ENCODE measurements at places on chromosomes 16 and 17.

DNA sequence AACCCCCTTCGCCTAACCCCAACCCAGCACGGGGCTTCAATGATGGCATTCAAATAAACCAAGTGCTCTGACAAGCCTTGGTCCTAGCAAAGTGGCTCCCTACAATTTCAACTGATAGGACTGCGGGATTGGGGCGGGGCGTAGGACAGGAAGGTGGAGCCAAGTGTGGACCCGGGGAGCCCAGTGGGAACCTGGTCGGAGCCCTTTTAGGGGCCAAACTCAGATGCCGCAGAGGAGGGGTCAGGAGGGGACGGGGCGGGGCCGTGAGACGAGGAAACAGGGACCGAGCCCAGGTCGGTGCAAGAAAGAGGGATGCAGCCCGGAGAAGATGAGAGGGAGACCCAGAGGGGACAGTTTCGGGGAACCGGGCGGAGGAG lies 13.2 kb upstream of the CDIPT start:
- DNase-seq = no peak

DNA sequence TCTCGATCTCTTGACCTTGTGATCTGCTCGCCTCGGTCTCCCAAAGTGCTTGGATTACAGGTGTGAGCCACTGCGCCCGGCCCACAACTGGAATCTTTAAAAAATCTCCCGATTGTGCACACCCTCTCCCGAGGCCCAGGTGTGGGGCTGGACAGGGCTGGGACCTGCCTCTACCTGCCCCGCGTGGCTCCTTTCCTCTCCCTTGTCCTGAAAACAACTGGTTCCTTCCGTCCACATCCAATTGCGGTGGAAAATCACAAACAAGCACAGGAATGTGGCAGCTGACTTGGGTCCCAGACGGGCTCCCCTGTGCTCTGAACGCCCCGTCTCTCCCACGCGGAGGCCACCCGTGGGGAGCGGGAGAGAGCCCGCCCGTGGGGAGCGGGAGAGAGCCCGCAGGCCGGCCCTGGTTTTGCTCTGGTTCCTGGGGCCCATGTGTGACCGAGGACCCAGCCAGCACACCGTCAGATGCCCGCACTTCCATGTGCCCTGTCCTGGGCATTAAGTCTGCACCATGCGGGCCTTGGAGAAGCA lies 3.0 kb upstream of the TMEM204 start:
- DNase-seq = no peak

GRCh38 chr17:73956595-73957465 lies 246.6 kb upstream of the RPL38 start:
- DNase-seq = peak; percentile 48

DNA sequence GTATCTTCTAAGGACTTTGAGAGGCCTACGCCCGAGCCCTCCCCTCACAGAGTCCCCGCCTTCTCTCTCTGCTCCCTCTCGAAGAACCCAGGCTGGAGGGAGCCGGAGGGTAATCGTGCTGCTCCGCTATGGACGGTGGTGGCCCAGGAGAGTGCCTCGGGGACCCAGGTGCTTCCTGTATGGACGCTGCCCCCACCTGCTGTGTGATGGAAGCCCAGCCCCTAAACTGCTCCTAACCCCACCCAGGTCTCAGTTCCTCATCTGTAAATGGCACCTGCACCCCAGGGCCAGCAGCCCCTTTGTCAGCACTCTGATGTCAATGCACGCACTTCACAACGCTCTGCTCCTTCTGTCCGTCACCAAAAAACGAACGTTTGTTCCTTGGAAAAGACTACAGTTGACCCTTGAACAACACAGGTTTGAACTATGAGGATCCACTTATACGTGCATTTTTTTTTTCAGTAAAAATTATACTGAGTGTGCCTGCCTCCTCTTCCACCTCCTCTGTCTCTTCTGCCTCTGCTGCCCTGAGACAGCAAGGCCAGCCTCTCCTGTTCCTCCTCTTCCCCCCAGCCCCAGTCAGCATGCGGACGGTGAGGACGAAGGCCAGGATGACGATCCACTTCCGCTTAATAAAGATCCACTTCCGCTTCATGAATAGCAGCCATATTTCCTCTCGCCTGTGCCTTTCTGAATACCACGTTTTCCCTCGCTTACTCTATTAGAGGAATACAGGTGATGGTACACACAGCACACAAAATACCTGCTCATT lies 118.3 kb downstream of the BANP start:
- no peak for DNase-seq

- DNase-seq = no peak
These were observed 356.2 kb downstream of the SEC14L1 start for GRCh38 chr17:77496831-77497577.

DNA sequence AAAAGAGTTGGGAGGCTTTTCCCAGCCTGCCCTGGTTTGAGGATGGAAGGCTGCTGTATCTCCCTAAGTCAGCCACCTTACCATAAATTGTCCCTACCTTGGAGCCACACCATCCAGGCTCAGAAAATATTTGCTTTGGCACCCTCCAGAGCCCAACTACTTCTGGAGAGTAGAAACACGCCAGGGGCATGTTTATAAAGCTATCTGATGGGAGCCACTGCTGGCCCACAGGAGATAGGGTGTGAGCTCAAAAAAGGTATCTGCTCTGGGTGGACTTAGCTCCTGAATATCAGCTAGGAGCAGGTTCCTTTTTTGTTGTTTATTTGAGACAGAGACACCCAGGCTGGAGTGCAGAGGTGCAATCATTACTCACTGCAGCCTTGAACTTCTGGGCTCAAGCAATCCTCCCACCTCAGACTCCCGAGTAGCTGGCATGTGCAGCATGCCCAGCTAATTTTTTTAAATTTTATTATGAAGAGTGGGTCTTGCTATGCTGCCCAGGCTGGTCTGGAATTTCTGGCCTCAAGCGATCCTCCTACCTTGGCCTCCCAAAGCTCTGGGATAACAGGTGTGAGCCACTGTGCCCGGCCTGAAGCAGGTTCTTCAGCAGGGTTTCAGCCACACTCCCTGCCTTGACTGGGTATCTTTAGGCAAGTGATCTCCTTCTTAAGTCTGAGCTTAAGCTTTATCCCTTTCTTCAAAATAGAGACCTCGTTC lies 147.1 kb downstream of the SALL1 start:
- no peak for DNase-seq

- peak; percentile 79 for DNase-seq
These were observed 115.8 kb downstream of the NPIPB11 start for GRCh38 chr16:29290631-29291247.

DNA sequence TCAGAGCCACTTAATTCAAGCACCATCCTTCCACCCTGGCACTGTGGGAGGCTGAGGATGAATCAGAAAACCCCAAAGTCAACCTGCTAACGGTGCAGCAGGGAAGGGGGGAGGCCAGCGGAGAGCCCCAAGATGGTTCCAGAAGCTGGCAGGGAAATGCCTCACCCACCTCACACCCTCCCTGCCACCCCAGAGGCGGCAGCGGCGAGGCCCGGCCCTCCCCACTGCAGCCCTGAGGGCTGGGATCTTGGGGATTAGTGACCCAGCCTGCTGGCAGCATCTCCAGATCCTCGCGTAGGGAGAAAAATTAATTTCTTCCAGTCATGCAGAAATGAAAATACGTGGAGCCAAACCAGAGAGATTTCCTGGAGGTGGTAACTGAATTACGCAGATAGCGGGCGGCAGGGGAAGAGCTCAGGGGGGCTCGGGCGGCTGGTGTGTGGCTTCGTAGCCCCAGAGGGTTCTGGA lies 38.2 kb downstream of the CBFA2T3 start:
- DNase-seq = no peak

GRCh38 chr17:64707050-64707591 lies 45.0 kb upstream of the SMURF2 start:
- DNase-seq = no peak

- no peak for DNase-seq
These were observed 48.1 kb downstream of the ZNF778 start for GRCh38 chr16:89265647-89266046.

- DNase-seq = peak; percentile 39
These were observed 354 bp upstream of the ESRP2 start for GRCh38 chr16:68236137-68236825.

DNA sequence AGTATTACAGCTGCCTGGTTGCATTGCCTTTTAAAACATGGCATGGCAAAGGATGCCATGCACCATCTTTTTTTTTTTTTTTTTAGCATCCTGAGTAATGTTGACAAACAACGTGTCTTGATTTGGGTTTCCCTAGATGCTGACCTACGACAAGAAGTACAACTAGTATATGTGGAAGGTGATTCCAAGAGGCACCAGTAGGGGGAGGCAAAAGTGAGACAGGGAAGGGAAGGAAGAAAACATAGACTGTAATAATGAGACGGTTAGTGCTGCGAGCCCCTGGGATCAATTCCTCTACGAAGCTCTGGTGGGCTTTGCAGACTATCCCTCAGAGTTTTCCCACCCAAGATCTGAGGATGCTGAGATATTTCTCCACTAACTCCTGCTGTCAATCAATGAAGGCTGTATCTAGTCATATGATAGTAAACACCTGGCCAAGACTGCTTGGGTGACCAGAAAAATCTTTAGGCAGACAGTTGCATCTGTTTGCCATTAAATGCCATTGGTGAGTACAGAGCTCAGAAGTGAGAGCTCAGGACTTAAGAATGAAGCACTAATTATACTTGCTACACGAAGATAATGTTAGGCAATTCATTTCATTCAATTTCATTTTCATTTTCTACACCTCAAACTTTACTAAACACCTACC lies 458.6 kb upstream of the GOT2 start:
- DNase-seq = peak; percentile 15

GRCh38 chr17:39400547-39401411 lies 647 bp downstream of the FBXL20 start:
- no peak for DNase-seq

DNA sequence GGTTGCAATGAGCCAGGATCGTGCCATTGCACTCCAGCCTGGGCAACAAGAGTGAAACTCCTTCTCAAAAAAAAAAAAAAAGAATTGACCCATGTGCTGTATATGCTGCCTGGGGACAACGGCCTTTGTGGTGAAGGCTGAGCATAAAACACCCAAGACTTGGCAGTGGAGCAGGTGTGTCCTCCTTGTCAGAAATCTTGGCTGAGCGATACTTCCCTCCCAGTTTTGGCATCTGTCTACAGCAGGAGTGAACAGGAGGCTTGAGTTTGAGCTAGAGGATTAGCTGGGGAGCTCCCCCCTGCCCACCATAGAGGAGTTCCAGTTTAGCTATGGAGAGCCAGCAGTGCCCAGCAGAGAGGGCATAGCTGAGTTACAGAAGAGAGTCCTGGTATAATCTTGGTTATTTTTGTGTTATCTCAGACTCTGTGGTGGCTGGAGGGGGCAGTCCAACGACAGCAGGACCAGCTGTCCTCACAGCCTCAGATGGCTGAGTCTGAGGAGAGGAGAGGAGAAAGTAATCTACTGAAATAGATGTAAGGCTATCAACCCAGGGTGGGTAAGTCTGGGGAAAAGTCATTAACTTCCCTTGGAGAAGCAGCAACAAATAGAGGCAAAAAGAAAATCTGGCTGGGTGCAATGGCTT lies 18.4 kb downstream of the SP2 start:
- no peak for DNase-seq

GRCh38 chr16:85428168-85428898 lies 184.8 kb upstream of the GSE1 start:
- DNase-seq = peak; percentile 61

DNA sequence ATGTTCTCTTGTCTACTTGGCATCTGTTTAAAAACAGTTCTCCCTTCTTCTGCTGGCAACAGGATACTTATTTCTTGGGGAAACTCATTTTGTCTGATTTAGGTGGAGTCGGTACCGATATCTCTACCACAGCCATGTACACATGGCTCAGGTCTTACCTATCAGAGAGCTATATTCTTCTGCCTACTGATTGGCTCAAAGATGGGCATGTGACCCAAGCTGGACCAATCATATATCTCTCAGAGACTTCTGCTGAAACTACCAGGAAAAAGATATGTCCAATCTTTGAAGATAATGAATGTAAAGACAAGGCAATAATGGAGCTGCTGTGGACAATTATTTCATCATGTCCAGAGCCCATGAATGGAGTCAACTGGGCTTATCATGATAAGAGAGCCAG lies 21.6 kb upstream of the SHISA9 start:
- no peak for DNase-seq

GRCh38 chr17:1511290-1511689 lies 5.1 kb downstream of the INPP5K start:
- no peak for DNase-seq

- no peak for DNase-seq
These were observed 130.6 kb downstream of the MGAT5B start for GRCh38 chr17:76998839-76999238.

DNA sequence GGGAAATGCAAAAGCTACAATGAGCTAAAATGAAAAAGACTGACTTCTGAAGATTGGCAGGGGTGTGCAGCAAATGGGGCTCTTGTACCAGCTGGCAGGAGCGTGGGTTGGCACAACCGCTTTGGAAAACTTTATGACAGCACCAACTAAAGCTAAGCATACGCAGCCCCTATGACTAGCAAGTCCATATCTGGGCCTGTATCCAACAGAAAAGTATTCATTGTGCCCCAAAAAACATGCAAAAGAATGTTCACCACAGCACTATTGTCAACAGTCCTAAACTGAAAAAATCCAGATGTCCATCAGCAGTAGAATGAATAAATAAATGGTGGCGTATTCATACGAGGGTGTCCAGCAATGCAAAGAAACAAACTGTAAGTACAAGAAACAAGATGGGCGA lies 22.6 kb upstream of the ITGA3 start:
- DNase-seq = no peak

DNA sequence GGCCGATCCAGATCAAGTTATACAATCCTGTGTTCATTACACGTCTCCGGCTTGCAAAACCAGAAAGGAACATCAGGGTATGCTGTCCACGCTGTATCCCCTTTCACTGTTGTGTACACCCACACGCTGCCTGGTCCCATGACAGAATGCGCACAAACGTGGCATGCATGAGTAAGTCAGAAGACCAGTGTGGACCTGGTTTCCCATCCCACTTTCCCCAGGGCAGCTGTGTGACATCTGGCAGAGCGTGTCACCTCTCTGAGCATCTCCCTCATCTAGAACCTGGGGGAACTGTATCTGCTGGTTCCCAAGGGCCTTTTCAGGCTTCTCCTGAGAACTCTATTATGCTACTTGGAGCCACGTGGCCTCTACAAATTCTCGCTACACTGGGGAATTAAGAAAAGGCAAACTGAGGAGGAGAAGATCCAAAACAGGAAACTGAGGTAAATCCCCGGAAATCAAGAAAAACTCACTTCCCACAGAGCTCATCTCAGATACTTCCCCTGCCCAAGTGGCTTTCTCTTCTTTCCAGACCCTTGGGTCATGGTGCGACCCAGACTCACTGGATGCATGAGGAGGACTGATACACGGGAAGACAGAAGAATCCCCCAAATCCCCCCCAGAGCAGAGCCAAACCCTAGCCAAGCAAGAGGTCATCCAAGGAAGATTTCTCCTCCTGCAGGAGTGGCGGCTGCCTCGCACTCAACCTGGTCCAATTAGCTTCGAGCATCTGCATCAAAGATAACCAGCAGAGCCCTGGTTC lies 139.3 kb downstream of the GAS7 start:
- DNase-seq = no peak

DNA sequence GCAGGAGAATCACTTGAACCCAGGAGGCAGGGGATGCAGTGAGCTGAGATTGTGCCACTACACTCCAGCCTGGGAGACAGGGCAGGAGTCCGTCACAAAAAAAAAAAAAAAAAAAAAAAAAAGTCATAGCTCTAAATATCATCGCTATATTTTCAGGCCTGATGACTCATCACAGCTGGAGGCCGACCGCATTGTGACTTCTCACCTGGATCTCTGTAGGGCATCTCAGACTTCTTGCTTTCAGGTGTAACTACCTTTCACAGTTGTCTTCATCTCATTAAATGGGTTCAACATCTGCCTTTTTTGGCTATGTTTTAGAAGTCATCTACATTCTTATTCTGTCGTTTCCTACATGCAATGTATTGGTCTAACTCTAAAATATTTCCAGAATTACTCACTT lies 353.1 kb upstream of the MON1B start:
- DNase-seq = no peak

- DNase-seq = peak; percentile 49
These were observed 8.2 kb downstream of the TBX21 start for GRCh38 chr17:47741109-47741792.
